ENCODE measurements at places on chromosomes 1 and 21.
A peak's percentile ranks its signal among the peaks of the same experiment; 100 is the strongest.

DNA sequence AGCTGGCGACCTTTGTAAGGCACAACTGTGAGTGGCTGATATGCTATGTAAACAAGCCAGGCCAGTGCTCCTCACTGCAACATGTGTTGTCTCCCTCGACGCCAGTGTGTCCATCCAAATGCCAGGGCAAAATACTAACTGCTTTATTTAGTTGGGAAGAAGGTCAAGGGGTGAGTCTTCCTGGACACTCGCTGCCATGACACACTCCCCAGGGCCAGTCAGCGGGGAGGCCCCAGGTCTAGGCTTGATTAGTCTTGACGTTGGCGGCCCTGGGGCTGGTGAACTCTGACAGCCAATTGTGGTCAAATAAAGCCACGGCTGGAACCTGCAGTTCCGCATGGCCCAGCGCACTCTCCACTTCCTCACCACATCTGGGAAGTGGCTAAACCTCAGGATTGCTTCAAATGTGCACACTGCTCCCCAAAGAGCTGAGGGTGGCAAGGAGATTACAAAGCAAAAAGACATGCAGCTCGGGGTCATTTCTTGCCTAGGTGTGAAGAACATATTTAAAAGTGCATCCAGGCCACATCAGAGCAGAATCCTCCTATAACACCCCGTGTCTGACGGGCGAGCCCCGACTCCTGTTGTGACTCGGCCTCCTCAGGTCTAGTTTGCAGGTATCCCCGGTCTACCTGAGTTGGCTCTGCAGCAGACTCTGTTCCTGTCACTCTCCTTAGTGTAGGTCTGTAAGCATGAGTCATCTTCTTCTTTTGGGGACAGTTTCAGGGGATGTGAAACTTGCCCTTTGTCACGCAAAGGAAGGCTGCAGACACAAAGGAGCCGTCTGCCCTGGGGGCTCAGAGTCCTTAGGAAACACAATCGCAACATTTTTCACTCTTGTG lies 183.5 kb downstream of the RUNX1 start:
- DNase-seq = no peak

- no peak for DNase-seq
Measured at GRCh38 chr1:69919129-69919921, 286.1 kb downstream of the LRRC40 start.

DNA sequence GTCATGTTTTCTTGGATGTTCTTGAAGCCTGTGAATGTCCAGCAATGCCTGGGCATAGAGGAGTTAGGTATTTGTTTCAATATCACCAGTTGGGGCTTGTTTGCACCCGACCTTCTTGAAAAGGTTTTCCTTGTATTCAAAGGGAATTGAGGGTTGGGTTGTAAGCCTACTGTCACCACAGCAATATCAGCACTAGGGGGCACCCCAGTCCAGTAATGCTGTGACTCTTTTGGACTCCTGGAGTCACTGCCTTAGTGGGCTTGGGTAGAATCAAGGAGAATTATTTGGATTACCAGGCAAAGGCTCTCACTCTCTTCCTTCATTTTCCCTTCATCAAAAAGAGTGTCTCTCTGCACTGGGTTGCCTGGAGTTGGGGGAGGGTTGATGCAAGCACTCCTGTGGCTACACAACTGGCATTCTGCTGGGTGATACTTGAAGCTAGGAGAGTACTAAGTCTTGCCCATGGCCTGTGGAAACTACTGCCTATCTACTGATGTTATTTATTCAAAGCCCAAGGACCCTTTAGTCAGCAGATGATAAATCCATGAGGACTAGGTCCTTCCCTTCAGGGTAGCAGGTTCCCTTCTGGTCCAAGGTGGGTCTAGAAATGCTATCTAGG lies 34.5 kb downstream of the OR10R2 start:
- DNase-seq = peak; percentile 10

- no peak for DNase-seq
Measured at GRCh38 chr1:46686255-46686654, 14.6 kb downstream of the TEX38 start.

DNA sequence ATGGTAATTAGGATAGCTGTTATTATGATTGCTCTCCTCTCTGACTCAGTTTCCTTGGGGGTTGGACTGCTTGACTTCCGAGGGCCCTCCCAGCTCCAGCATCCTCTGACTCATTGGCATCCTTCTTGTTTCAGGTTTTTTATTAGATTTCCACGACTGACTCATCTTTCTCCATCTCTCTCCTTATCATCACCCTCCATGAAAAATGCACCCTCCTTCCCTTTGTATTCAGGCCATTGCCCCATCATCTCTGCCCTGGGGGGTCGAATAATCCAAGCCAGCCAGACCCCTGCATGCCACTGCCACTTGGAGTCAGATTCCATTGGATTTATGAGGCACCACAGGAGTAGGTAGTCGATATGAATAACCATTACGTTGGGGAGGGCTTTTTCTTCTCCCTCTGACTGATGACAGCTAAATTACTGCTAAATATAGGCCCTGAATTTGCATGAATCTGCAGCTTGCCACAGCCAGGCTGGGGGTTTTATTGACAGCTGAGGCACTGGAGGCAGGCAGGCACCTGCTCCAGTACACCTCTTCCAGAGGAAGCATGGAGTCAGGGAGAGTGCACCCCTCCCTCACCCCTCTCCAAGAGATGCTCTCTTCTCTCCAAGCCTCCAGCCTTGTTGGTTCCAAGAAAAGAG lies 91.7 kb downstream of the C1orf94 start:
- DNase-seq = no peak

GRCh38 chr1:42768172-42768571 lies 1.1 kb downstream of the C1orf50 start:
- DNase-seq = no peak

GRCh38 chr1:217620814-217621213 lies 10.1 kb downstream of the GPATCH2 start:
- DNase-seq = no peak

GRCh38 chr1:152398812-152399698 lies 15.0 kb downstream of the CRNN start:
- no peak for DNase-seq

- DNase-seq = no peak
Measured at GRCh38 chr1:183148599-183148998, 37.5 kb upstream of the LAMC2 start.

DNA sequence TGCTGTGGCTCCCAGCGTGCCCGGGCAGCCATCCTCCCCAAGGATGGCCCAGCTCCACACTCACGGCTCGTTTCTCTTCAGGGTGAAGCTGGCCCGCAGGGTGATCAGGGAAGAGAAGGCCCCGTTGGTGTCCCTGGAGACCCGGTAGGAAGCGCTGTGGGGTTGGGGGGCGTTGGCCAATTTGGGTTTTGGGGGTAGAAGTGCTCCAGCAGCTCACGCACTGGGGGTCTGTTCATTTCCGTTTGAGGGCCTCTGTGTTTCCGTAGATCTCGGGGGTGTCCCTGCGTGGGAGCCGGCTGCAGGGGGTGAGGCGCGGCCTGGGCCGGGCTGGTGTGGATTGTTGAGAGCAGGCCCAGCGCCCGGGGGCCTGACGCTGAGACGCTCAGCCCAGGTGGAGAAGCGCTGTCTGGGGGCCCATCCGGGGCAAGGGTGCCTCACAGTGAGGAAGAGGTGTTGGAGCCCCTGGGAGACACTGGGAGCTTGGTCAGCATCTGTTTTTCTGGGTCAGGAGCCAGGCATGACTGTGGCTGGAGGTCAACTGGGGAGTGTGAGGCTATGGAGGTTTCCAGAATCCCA lies 12.6 kb downstream of the COL6A1 start:
- DNase-seq = no peak

DNA sequence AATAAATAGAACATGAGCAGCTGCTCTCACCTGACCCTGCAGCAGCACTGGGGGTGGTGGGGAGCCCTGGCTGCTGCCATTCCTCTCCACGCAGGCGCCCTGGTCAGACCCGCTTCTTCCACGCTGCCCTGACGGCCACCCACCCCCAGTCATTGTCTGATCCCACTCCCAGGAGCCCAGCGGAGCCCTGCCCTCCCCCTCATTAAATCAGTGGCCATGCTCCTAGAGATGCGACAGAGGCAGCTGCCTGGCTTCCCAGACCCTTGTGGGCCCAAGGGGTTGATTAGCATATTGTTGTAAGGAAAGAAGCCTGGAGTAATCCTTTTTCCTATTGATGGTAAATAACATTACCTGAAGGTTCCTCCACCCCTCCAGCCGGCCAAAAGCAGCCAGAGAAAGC lies 301.5 kb downstream of the RRAGC start:
- DNase-seq = no peak

DNA sequence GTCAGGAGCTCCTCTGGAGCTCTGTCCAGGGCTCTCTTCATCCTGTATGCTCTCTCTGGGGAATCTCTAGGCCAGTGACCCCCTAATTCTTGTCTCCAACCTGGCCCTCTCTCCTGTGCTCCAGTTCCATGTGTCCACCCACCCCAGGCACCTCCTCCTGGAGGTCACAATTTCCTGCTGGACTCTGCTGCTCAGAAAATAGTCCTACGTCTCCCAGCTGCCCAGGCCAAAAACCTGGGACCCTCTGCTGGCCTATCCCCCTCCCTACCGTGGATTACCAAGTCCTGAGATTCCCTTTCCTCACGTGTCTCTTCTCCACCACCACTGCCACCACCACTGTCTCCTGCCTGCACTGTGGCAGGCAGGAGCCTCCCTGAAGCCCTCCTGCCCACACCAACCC lies 11.7 kb downstream of the NES start:
- DNase-seq = no peak

DNA sequence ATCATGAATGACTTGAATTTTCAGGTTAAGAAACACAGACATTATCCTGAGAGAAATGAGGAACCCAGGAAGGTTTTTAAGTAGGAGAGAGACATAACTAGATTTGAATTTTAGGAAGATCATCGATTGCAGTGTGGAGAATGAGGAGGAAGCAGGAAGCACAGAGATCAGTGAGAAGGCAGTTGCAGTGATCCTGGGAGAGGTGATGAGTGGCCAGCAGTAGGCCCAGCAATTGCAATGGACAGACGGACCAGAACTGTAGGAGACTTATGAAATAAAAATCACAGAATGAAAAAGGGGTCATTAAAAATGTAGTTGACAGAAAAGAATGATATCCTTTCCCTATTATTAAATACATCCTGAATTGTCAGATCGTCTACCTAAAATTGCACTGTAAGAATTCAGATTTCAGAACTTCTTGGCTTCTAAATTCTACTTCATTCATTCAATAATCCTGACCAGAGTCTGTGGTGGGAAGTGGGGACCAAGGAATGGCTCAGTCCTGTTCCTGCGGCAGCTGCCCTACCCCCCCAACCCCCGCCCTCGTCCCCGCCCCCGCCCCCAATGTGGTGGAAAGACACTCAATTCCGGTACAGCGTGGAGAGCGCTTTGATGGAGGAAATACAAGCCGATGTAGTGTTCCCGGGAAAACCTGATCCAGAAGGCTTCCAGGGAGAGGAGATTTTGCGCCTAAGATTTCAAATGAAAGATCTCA lies 35.1 kb downstream of the SLC2A1 start:
- no peak for DNase-seq

Measured in COR-L47 (cell line).